ENCODE measurements at places on chromosomes 7 and 10.

- no peak for DNase-seq
Observed at GRCh38 chr10:115606086-115606485, 512.9 kb downstream of the ATRNL1 start.

DNA sequence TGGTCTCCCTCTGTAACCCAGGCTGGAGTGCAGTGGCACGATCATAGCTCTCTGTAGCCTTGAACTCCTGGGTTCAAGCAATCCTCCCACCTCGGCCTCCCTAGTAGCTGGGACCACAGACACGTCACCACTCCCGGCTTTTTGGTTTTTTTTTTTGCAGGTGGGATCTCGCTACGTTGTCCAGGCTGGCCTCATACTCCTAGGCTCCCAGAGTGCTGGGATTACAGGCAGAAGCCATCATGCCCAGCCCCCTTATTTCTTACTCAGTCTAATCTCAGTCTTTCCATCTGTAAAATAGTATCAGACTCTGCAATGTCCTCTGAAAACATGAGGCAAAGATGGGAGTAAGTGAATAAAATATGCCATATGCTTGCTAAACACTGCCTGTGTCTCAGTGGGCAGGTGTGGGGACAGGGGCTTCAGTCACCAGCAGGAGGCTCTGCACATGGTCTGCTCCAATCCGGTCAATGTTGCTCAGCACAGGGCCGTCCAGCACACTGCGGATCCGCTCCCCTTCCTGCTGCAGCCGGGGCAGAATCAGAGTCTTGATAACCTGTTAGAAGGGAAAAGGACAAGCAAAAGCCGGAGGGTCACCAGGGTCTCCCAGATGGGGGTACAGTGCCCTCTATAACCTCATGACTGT is 8.2 kb downstream of the AP4M1 start:
- DNase-seq = no peak

DNA sequence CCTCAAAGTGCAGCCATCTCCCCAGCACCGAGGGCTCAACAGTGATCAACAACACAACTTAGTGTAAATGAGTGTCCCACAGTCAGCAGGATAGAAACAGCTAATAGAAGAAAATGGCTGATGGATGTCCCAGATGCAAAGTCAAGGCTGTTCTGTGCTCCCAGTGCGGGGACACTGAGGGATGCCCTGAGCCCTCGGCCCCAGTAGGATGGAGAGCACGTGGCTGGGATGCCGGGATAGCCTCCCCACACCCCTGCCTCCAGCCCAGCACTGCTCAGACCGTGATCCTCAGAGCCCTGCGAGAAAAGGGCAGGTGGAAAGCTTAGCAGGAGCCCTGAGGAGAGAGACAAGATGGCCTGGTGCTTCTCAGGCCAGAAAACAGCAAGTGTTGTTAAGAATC is 243.9 kb upstream of the TCERG1L start:
- no peak for DNase-seq

DNA sequence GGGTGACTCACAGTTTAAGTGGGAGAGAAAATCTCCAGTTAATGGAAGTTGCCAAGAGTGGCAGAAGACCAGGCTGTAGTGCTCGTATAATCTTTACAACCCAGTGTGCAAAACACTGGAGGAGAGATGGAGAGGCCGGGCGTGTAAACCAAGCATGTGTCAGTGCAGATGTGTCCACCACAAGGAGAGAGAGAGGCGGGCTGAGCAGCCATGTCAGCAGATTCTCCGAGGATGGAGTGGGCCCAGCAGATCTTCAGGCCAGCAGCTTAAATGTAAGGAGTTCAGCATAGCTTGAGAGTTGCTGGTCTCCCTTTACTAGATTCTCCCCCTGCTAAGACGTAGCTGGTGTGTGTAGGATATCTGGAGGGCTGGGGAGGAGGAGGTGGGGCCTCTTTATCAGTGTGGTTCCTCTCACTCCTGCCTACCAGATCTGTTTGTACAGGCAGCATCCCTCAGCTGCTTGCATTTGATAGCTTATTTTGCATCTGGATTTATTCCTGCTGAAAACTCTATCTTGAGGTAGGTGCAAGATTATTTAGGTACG is 13.7 kb downstream of the BPGM start:
- peak; percentile 84 for DNase-seq

DNA sequence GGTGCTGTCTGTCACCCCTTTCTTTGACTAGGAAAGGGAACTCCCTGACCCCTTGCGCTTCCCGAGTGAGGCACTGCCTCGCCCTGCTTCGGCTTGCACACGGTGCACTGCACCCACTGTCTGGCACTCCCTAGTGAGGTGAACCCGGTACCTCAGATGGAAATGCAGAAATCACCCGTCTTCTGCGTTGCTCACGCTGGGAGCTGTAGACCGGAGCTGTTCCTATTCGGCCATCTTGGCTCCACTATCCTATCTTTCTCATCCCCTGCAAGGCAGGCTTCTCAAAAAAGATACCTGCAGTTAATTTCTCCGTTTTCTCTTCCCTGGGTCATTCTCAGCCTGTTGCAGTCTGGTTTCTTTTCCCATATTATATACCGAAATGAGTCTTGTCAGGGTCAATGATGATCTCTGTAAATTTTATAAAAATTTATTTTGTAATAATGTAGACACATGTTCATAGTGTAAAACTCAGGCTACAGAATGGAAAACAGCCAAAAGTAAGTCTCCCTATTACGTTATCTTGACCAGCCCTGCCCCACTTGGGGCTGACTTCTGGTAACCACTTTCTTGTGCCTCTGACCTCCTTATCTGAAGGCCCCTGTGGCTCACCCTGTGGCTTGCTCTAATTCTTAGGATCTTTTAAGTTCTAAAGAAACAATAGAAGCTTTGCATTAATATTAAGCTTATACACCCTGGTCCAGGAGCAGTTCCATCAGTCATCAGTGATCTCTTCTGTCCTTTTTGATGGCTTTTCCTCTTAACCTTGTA is 20.7 kb downstream of the BLVRA start:
- DNase-seq = peak; percentile 94

DNA sequence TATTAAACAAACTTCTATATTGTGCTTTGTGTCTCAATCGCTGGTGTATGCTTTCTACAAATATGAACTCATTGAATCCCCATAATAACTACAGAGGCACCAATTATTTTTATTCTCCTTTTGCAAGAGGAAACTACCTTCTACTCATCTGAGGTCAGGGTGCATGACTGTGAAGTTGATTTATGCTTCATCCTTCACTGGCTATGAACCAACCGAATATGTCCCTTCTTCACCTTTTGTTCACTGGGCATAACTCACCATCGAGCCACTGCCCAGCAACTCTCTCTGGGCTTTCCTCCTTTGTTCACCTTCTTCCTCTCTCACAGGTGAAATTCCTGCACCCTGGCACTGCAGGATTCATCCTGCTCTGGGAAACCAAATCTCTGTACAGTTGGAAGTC is 61.3 kb upstream of the PFKP start:
- DNase-seq = no peak
